ENCODE measurements at places on chromosomes 12 and 14.

- no peak for DNase-seq
These were observed 46.7 kb upstream of the CORO1C start for GRCh38 chr12:108778053-108778452.

DNA sequence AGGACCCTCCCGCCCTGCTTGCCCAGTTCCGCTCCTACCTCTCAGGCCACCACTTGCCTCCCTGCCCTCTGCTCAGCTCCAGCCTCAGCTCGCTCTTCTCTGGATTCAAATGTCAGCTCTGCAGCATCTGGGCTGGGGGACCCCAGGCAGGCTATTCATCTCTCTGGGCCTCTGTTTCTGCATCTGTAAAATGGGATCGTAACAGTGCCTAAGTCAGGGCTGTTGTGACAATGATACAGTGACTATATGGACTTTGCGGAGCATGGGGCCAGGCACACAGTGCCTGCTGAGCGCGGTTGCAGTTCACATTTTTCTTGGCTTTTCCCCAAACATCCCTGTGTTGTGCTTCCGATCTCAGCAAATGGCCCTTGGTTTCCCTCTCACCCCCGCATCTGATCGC is 2.8 kb downstream of the PHETA1 start:
- no peak for DNase-seq

- no peak for DNase-seq
These were observed 961.9 kb upstream of the TMEM132C start for GRCh38 chr12:127304751-127305725.

DNA sequence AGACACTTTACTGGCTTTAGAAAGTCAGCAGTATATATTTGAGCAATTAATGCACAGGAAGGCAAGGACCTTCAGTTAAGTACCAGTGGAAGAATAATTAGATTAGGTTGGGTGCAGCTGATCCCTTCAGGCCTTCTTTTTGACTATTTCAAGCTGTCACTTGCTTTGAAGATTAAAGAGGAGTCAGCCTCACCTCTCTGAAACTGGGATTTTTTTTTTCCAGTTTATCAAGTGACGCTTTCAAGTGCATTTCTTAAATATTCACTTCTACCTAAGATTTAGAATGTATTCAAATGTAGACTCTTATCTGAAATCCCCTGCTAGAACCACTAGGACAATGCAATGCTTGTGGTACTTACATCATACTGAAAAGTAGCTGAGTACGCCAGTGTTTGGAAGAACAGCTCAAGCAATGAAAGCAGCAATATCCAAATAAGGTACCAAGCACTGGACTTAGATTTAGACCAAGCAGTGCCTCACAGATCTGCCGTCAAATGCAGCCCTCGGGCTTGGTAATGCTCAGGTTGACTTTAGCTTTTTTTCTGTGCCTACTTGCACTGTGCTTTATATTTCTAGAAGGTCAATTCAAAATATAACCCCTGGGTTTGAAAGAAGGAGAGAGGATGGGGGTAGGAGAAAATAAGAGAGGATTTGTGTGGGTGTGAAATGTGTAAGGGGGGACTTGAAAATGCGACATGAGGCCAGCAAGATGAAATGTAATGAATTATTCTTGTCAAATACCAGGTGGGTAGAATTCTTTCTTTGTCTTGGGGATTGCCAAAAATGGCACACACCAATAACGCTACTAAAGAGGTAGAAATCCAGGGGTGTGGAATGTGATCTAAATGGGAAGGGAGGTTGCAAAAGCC is 3.7 kb upstream of the FERMT2 start:
- no peak for DNase-seq

- no peak for DNase-seq
These were observed 25.9 kb upstream of the BMP4 start for GRCh38 chr14:53982546-53982945.

- no peak for DNase-seq
These were observed 5.6 kb downstream of the KRR1 start for GRCh38 chr12:75505706-75506312.

GRCh38 chr12:69330475-69331473 is 17.4 kb upstream of the LYZ start:
- peak; percentile 64 for DNase-seq

GRCh38 chr14:90894241-90894640 is 78.0 kb upstream of the TTC7B start:
- DNase-seq: no peak

DNA sequence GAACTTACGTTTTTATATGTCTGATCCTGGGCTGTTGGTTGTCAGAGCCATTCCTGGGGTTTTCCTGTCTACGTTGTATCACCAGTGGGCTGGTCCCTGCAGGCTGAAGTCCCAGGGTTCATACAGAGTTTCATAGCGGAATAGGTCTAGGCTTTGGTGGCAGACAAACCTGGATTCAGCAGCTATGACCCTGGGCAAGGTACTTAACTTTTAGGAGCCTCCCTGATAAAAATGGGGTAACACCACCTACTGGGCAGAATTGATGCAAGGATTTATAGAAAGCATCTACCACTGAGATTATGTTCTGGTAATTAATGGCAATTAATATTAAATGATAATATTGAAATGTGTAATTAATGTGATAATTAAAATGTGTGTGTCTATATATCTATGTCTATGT is 141.2 kb downstream of the SYNE2 start:
- no peak for DNase-seq

- DNase-seq: peak; percentile 86
These were observed at the start of gene FKBP11 for GRCh38 chr12:48925304-48926011. TSS of gene FKBP11 (minus strand) at chr12:48925492. CDS start at chr12:48925428, 64 bp downstream.

DNA sequence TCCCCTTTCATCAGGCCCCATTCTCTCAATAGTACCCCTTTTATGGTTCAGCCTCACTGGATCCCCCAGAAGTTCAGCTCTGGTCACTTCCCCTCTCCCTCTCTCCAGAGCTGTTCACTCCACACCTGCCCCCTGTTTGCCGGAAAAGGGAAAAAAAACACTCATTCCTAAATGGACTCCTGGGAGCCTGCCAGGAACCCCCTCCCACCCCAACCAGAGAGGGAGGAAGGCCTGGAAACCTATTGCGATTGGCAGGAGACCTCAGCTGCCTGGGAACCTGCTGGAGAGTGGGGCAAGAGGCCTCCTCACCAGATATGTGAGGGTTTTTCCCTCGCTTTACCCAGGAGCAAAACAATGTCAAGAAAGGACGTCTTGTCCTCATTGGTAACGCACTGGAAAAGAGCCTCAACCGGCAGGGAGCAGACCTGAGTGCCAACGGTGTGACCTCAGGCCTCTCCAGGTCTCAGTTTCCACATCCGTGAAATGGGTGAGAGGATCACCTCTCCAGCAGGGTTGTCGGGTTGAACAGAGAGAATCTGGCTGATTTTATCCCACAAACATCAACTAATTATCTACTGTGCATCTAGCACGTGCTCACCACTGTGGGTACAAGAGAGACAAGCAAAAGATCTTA is 4.6 kb downstream of the DTX1 start:
- no peak for DNase-seq

GRCh38 chr12:93299262-93299846 is 78.4 kb upstream of the NUDT4 start:
- DNase-seq: no peak

GRCh38 chr14:103030741-103031565 is 26.4 kb downstream of the CDC42BPB start:
- no peak for DNase-seq

DNA sequence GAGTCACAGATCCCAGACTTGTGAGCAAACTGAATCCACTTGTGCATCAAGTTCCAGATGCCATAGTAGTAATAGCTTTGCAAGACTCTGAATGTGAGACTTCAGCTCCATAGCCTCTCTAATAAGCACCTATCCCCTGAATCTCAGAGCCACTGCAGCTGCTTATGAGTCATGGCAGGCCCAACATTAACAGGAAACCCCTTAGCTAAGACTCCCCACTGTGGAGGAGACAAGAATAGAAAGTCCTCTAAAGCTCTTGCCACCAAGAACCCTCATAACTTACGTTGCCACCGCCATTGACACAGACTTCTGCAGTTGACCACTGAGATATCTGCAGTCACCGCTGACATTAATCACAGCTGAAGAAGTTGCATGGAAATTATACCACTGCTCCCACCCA is 62.9 kb upstream of the PDE3A start:
- no peak for DNase-seq

- peak; percentile 57 for DNase-seq
These were observed 151.5 kb upstream of the SLC38A2 start for GRCh38 chr12:46523863-46524770.

- no peak for DNase-seq
These were observed 3.5 kb upstream of the ACTN1 start for GRCh38 chr14:68982581-68982980.

GRCh38 chr12:104285740-104286515 is 17.6 kb upstream of the EID3 start:
- DNase-seq: peak; percentile 34

- no peak for DNase-seq
These were observed 407.0 kb upstream of the SEL1L start for GRCh38 chr14:81940651-81941050.

- DNase-seq: no peak
These were observed 104.7 kb downstream of the ST8SIA1 start for GRCh38 chr12:22229652-22230279.

GRCh38 chr12:54164387-54165145 is 24.2 kb downstream of the SMUG1 start:
- no peak for DNase-seq

DNA sequence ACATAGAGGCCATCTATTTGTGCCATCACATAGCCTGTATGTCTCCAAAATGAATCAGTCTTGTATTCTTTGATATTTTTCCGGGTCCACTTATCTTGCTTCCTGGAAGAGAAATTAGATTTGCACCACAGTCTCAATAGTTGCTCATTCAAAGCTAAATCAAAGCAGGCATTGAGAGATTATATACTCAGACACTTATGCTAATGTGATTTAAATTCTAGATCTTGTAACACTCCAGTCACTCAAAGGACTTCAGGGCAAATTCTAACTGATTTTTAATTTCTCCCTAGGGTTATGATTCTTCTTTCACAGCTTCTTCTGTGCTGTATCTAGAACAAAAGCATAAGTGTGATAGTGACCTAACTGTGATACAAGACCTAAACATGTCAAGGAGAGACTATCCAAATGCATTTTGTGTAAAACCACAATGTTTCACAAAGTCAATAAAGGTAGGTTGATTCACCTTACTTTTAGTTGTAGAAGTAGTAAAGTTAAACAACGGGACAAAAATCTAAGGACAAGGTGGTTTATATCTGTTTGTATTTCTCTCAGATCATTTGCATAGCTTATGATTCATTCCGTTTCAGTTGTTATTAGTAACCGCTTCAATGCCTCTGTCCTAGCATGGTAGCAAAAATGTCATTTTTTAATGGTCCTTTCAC is 26.8 kb downstream of the PLBD1 start:
- DNase-seq: no peak

GRCh38 chr14:60905923-60906322 is 75.0 kb downstream of the TRMT5 start:
- no peak for DNase-seq

- peak; percentile 6 for DNase-seq
These were observed 132.0 kb upstream of the ARHGAP5 start for GRCh38 chr14:31945074-31945613.

DNA sequence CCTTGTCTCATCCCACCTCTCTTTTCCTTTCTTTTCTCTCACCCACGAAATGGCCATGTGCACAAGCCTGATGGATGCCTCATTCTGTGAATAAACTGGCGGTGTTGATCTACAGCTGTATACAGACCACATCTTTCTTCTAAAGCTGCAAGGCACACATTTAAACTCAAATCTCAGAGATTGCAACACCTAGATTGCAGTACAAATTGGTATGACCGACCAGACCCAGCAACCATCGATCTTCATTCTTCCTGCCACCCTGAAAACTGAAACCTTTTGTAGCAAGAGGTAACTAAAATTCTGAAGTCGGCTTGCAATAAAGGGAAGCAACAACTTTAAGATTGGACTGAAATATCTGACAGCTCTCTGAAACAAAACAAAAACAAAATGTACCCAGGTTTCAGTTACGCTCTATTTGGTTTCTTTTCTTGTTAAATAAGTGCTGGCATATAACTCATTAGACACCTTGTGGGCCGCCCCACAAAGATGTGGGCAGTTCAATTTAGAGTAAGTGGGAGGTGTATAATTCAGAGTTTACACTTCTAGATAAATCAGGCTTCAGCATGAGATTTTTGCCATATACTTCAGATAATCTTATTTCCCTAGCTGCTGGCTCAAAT is 390.0 kb upstream of the NOVA1 start:
- DNase-seq: no peak

GRCh38 chr14:21258005-21258888 is 11.0 kb downstream of the HNRNPC start:
- DNase-seq: no peak

GRCh38 chr12:94648578-94648977 is 1.8 kb downstream of the TMCC3 start:
- no peak for DNase-seq

- DNase-seq: no peak
These were observed 10.5 kb downstream of the OVCH1 start for GRCh38 chr12:29486972-29487371.

GRCh38 chr12:45697371-45697770 is 32.1 kb upstream of the ARID2 start:
- DNase-seq: no peak

DNA sequence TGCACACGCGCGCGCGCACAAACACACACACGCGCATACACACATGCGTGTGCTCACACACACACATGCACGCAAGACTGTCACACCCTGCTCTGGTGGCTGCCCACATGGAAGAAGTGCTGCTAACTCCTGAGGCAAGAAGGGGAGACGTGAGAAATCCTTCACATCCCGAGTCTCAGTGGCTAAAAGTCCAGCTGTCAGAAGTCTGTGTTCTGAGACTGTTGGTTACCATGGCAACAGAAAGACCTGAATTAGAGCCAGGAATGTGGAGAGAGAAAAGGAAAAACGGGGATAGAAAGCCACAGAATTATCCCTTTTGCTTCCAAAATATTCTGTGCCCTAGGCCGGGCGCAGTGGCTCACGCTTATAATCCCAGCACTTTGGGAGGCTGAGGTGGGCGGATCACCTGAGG is 71.2 kb downstream of the PPFIBP1 start:
- DNase-seq: no peak

GRCh38 chr14:68285421-68286179 is 466.0 kb downstream of the RAD51B start:
- DNase-seq: peak; percentile 82

DNA sequence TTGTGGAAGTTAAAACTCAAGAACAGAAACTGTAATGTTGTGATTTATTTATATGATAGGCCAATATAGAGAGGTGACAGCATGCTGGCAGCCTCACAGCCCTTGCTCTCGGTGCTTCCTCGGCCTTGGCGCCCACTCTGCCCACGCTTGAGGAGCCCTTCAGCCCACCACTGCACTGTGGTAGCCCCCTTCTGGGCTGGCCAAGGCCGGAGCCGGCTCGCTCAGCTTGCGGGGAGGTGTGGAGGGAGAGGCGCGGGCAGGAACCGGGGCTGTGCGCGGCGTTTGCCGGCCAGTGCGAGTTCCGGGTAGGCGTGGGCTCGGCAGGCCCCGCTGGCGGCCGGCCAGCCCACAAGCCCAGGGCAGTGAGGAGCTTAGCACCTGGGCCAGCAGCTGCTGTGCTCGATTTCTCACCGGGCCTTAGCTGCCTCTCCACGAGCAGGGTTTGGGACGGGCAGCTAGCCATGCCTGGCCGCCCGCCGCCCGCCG is 65.8 kb upstream of the SLC8A3 start:
- peak; percentile 21 for DNase-seq

GRCh38 chr12:115440438-115440837 is 756.5 kb upstream of the TBX3 start:
- DNase-seq: no peak
